Activated CD4-positive, alpha-beta T cell treated with anti-CD3 and anti-CD28 coated beads, Interleukin-2, amount 50 U/mL, for 16 hours (primary cell): ENCODE measurements at places on chromosomes 13 and 19.

- no peak for DNase-seq
Measured at GRCh38 chr19:38515896-38516295, 82.4 kb downstream of the RYR1 start.

- no peak for DNase-seq
Measured at GRCh38 chr13:40077396-40078027, 422.1 kb downstream of the COG6 start.

DNA sequence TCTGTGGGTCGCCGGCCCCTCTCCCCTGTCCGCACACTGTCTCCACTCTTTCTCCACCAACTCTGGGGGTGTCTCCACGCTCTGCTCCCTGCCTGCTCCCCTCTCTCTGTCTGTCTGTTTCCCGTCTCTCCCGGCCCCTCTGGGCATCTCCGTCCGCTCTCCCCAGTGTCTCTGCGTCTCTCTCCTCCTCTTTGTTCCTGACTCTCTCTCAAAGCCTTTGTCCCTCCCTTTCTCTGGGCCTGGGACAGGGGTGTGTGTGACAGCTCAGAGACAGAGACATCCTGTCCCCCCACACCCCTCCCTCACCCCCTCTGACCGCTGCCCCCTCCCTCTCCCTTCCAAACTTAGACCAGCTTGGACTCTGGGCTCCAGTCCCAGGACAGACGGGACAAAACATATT is 668 bp upstream of the SBK3 start:
- no peak for DNase-seq

DNA sequence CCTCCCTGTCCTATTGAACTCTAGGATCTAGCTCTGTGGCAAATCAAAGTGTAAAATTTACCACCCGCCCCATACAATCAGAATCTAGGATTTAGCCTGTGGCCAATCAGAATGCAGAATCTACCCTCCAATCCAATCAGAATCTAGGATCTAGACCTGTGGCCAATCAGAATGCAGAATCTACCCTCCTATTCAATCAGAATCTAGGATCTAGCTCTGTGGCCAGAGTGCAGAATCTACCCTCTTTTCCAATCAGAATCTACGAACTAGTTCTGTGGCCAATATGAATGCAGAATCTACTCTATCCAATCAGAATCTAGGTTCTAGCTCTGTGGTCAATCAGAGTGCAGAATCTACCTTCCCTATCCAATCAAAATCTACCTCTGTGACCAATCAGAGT is 25.8 kb downstream of the PRKD2 start:
- no peak for DNase-seq

DNA sequence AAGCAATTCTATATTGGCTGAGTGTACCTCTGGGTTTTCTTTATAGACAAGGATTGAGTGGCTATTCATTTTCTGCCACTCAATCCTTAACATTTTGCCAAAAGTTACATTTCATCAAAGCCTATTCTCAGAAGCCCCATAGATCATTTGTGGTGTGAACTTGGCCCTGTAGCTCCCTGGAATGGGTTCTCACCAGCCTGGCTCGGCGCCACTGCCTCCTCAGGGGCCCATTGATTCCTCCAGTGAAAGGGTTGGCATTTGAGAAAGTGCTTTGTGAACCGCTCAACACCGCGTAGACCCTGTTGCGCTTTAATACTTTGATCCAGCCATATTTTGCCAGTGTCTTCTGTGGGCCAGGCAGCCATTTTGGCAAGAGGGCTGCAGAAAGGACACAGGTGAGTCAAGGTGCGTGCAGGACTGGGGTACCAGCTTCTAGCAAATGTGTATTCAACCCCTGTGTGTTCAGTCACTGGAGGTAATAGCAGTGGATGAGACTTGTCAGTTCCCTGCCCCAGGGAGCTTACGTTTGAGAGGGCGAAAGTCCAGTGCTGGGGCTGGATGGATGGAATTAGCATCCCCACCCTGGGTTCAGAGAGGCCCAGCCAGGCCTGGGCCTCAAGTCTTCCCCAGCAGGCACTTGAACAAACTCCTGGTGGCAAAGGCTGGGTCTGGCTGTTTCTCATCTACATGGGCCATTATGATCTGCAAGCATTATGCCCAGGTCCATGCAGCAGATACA is 3.8 kb downstream of the RAB8A start:
- no peak for DNase-seq

- DNase-seq = no peak
Measured at GRCh38 chr13:62653371-62653770, 1237.7 kb upstream of the PCDH20 start.

DNA sequence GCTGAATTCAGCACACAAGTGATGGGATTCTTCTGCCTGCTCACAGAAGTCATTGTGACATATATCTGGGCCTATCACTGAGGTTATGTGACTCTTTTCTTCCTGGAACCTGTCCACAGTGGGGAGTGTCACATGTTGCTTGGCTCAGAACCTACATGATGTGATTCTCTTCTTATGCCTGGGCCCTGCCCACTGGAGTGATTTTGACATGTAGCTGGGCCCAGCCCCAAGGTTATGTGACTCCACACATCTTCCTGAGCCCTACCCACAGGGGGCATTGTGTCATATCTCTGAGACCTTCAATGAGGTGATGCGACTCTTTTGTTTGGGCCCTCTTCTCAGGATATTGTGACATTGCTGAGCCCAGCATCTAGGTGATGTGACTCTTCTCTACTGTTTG is 17.4 kb upstream of the ZNF429 start:
- DNase-seq = no peak

DNA sequence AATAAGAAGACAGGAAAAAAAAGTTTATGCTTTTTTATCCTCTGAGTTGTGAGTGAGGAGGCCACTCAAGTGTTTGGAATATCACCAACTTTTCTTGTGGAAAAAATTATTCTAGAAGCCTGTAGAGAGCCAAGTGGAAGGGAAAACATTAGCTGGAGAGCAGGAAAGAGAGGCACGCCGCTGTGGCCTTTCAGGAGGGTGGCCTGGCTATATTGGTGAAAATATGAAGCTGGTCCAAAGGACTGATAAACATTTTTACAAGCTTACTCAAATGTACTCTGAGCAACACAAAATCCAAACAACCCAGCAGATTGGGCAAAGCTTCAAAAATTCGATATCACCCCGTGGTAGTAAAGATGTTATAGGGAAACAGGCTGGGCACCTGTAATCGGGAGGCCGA is 2.3 kb upstream of the EIF3G start:
- no peak for DNase-seq

- no peak for DNase-seq
Measured at GRCh38 chr13:39347926-39348901, 254.8 kb downstream of the LHFPL6 start.

DNA sequence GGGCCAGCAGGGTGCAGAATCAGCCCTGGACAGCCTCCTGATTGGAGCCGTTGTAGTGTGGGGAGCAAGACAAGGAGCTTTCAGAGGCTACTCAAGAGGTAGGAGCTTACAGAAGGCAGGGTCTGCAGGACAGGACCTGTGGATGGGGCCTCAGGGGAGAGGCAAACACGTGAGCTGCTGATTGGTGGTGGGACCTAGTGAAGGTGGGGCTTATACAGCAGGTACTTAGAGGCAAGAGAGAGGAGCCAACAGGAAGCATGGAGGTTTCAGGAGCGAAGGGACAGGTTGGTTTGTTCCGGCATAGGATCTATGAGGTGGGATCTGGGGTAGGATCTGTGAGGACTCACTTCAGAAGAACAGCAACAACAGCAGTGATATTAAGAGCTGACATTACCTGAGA is 32.4 kb downstream of the ZSWIM4 start:
- DNase-seq = no peak

DNA sequence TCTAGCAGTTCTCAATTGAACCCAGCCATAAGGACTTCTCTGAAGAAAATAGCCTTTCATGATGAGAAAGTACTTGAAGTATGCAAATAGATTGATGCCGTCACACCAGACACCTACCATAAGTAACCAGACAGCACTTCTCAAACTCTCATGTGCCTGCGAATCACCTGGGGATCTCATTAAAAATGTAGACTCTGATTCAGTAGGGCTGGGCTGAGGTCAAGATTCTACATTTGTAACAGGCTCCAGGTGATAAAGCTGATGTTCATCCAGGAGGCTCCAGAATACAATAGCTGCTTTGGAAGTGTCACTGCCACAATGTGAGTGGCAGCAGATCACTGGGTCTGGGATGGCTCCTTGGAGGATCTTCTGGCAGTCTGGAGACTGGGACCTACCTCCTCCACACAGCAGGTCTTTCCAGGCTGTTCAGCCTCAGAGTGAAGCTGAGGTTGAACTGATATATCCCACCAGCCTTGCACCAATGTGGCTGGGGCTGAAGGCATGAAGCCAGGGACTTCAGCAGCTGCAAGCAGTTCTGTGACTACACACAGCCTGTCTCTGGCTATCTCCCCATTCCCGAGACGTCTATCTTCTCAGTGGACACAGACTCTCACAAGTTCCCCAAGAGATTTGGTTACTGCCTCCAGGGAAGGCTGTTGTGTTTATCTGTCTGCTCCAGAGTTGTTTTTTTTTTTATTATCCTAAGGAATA is 9.1 kb downstream of the MBNL2 start:
- no peak for DNase-seq

- no peak for DNase-seq
Measured at GRCh38 chr19:55676889-55677505, 2.0 kb downstream of the EPN1 start.

DNA sequence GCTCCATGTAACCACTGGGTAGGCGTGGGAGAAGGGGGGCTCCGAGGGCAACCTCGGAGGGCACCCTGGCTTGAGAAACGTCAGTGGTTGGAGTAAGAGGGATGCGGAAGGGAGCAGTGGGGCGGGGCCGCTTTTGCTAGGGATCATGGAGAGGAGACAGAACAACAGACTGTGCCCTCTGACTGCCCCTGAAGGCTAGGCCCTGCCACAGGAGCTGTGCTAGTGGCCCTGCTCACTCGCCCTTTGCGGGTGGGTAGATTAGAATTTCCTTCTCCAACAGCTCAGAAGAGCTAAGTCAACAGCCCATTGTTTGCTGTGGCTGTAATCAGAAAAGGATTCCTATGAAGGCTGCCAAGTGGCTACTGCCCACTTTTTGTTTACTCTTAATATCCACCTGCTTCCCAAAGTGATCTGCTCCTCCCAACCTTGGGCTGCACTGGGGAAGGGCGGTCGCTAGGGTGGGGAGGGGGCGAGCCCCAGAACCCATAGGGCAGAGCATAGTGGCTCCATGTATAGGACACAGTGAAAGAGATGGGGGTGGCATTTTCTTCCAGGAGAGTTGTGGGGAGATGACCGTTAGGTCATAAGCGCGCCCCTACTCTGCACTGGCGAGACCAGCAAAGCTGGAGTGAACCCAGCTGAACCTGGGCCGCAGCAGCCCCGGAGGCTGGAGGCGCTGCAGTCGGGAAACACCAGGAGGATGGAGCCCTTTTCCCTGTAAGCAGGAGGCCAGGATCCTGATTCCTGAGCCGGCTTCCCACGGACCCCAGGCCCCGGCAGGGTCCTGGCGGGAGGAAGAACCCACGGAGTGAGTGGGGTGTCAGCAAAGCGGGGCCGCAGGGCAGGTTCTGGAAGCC is 1.9 kb upstream of the C1QTNF9 start:
- no peak for DNase-seq

DNA sequence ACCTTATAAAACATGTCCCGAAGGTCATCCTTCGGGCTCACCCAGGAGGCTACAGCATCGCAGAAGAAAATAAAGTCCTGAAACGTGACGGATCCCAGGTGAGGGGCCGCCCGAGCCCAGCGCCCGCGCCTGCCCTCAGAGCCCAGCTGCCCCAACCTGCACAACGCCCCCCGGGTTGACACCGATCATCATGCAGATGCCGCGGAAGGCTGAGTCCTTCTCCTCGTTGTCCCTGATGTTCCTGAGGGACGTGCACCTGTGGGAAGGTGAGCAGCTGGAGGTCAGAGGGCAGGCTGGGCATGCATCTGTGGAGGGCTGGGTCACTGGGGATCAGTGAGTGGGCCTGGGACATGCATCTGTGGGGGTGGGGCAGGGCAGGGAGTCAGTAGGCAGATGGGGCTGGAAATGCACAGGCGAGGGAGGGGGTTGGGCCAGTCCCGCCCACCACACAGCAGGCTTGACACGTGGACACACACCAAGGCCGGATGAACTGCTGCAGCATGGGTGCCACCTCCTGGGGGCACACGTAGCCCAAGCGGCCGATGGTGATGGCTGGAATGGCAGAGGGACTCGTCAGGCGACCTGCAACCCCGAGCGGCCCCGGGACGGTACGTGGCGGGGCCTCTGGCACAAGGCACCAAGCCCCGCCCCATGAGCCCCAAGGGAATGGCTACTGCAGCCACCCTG is 5.3 kb upstream of the FBXW9 start:
- DNase-seq = no peak

- no peak for DNase-seq
Measured at GRCh38 chr13:22227895-22228294, 557.0 kb downstream of the FGF9 start.

GRCh38 chr19:30011051-30011578 is 69.1 kb downstream of the URI1 start:
- no peak for DNase-seq

GRCh38 chr13:40878823-40879222 is 89.4 kb downstream of the SLC25A15 start:
- no peak for DNase-seq

GRCh38 chr19:41695745-41696144 is 7.7 kb upstream of the CEACAM7 start:
- DNase-seq = no peak

DNA sequence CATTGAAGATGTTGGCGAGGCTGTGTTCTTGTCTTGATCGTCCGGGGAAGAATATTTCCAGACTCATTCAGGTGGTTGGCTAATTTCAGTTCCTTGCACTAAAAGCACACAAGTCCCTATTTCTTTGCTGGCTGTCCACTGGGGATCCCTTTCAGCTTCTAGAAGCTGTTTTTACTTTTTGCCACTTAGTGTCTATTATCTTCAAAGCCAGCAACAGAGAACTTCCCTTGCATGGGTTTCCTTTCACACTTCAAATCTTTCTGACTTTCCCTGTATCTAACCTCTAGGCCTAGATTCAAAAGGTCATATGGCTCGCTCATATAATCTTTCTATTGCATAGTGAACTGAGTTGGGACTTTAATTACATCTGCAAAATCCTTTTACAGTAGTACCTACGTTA is 215.3 kb upstream of the PCDH9 start:
- DNase-seq = no peak

- no peak for DNase-seq
Measured at GRCh38 chr19:16087940-16088339, 11.6 kb downstream of the TPM4 start.

GRCh38 chr13:24308068-24308445 is 1.3 kb upstream of the C1QTNF9 start:
- no peak for DNase-seq

GRCh38 chr13:32840989-32841713 is 175.1 kb upstream of the KL start:
- peak; percentile 84 for DNase-seq

- no peak for DNase-seq
Measured at GRCh38 chr13:113864273-113864890, 506 bp upstream of the GAS6 start.

DNA sequence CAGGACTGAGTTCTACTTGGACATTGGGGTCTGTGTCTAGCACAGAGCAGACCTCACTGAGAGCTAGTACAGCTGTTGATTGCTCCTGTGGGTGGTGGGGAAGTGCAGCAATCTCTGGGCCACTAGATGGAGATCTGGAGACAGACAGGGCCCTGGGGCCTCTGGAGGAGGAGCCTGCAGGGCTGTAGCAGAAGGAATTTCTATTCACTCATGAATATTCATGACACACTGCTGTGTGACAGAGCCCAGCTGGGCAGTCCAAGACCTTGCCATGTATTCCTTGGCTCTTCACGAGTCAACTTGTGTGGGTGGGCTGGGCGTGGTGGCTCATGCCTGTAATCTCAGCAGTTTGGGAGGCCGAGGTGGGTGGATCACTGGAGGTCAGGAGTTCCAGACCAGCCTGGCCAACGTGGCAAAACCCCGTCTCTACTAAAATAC is 37.5 kb downstream of the SUGP2 start:
- DNase-seq = peak; percentile 29
